ENCODE measurements at places on chromosomes 1 and 21.
A peak's percentile ranks its signal among the peaks of the same experiment; 100 is the strongest.

GRCh38 chr1:73868810-73869336 is 329.1 kb downstream of the LRRIQ3 start:
- no peak for DNase-seq

- DNase-seq = no peak
Measured at GRCh38 chr1:63547621-63548294, 24.4 kb downstream of the EFCAB7 start.

GRCh38 chr1:94925004-94925403 is 1.9 kb downstream of the CNN3 start:
- no peak for DNase-seq

GRCh38 chr1:55035904-55036303 is 3.4 kb upstream of the PCSK9 start:
- no peak for DNase-seq

DNA sequence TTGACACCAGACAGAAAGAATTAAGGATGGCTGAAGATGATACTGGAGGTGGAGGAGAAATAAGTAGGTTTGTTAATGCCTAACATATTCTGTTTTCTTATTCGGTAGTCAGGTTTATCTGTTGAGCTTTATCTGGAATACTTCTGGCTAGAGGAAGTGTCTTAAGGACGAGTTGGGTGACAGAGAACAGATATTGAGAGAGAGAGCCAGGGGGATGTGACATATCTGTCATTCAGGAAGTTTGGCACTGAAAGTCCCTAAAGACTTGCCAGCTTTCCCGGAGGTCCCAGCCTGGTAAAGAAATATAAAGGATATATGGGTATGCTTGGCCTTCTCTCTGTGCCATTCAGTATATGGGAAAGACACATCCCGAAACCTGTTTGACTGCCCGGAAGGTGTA is 280.6 kb downstream of the ZP4 start:
- no peak for DNase-seq

DNA sequence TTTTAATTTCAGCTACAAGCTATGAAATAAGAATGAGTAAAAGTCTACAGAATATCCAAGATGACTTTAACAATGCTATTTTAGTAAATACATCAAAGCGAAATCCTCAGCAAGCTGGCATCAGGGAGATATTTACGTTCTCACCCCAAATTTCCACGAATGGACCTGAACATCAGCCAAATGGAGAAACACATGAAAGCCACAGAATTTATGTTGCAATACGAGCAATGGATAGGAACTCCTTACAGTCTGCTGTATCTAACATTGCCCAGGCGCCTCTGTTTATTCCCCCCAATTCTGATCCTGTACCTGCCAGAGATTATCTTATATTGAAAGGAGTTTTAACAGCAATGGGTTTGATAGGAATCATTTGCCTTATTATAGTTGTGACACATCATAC is 13.7 kb upstream of the CLCA1 start:
- no peak for DNase-seq

DNA sequence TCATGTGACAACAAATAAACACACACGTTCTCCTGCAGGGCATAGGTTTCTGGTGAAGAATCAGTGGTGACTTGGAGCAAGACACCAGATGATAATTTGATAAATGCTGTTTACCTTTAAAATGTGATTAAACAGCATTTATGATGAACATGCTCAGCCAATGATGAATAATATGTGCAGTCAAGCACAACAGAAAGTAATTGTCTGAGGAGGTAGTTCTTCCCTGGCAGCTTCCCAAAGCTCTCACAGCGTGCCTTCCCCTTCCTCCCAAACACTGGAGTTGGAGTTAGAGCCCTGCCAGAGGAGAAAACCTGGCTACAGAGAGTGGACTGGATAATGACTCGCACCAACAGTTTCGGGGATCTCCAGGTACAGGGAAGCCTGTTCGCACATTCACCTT is 463.5 kb downstream of the SMYD3 start:
- no peak for DNase-seq

DNA sequence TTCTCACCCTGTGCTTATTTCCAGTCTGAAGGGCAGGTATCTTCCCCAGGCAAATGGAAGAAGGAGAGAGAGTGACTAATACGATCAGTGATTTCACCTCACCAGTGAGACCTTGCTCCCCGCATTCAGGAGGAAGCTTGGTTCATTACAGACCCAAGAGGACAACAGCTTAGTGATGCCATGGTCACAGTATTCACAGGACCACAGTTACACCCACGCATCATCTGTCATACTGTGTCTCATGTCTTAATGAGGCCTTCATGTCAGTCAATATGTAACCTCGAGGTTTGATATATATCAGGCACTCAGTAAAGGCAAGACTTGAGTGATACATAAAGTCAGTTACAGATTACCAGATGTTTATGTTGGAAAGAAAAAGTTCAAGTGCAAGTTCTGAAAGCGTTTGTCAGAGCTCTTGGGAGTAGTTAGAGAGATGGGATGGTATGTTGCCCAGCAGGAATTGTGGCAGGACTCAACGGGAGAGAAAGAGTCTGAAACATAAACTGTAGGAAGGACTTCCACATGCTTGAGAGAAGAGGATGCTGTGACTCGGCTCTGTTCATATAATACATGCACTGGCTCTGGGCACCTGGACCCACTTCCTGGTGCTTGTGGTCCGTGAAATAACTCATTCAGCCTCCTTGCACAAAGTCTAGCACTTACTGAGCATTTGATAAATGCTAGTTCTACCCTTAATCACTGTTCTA is 33.3 kb downstream of the GNPAT start:
- no peak for DNase-seq

DNA sequence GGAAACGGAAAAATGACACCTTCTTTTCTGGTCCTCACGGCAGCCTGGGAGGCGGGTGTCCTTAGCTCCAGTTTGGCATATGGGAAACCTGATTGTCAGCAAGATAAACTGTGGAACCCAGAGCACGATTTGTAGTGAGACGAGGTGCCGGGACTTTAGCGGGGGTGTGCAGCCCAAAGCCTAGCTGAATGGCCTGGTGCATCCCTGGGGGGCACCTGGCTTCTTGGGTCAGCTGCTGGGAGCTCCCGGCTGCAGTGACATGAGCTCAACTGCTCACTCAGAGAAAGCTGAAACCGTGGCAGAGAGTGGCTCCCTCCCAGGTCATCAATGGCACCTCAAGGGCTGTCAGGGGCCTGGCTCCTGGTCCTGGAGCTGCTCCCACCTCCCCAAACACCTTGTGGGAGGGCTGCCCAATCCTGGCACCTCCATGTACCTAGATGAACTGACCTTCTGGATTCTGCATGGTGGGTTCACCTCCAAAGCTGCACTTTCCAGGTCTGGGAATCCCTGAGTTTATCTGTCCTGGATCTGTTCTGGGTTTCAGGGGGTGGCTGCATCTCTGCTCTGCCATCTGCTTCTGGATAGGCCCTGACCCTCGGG is 260.5 kb downstream of the MATN1 start:
- DNase-seq = no peak

DNA sequence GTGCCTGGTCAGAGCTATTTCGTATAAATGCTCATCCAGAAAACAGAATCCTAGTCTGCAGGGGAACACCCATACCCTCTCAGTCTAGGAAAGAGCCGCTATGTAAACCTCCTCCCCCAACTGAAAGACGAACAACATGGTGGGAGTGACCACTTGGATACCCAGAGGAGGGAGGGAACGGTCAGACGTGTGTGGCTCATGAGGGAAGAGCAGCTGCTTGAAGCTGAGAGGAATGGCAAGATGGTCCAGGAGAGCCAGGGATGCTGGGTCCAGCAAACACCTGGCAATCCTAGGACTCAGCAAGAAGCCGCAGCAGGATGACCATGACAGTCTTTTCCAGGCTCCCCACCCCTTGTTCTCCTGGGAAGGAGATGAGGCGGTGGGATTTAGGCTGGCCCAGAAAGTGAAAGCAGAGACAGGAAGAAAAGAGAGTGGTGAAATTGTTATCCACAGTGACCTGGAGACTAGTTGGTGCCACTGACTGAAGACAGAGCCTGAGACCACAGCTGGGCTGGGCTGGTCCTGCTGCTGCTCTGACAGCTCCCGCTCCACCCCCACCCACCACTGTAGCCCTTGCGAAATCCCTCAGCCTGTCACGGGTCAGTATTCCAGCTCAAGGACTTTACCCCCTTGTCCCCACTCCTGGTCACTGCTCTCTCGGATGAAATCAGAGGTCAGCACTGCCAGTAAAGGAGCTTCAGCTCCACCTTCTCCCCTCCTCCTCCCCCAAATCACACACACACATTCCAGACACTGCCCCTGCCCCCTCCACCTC is 3.6 kb downstream of the CERS2 start:
- DNase-seq = peak; percentile 42

GRCh38 chr1:191026828-191027227 is 549.2 kb upstream of the BRINP3 start:
- no peak for DNase-seq

- no peak for DNase-seq
Measured at GRCh38 chr21:34790834-34791233, 122.0 kb downstream of the CLIC6 start.

GRCh38 chr1:221991221-221991620 is 249.3 kb upstream of the DUSP10 start:
- DNase-seq = no peak

DNA sequence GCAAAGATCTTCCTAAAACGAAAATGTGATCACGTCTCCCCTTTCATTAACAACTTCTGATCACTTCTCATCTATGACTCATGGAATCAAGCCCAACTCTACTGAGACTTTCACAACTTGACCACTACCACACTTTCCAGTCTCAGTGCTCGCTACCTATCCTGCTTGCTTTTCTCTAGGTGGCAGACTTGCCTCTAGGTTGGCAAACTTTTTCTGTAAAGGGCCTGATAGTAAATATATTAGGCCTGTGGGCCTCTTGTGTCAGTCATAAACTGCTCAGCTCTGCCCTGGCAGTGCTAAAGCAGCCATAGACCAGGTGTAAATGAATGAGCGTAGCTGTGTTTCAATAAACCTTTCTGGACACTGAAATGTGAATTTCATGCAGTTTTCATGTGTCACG is 21.5 kb upstream of the HMGB4 start:
- DNase-seq = no peak

DNA sequence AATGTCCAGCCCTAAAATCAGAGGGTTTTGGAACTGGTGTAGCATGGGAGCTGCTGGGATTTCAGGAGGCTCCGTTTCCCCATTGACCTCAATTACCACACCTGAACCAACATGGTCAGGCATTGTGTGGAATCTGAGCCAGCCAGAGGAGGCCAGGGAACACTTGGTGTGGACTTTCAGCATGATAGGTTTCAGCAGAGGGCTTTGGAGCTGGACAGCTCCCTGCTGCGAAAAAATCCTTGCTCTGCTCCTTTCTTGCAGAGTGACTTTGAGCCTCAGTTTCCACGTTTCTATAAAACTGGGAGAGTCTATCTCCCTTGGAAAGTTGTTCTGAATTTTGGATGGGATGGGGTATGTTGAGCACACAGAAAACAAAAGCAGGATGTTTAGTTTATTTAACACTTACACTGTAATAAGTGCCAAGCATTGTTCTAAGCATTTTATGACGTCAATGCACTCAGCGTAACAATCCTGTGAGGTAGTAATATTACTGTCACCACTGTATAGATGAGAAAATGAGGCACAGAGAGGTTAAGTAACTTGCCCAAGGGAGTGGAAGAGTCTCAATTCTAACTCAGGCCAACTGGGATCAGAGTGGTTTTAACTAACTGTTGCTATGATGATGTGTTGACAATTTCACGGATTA is 168.0 kb downstream of the GRIK3 start:
- DNase-seq = no peak

DNA sequence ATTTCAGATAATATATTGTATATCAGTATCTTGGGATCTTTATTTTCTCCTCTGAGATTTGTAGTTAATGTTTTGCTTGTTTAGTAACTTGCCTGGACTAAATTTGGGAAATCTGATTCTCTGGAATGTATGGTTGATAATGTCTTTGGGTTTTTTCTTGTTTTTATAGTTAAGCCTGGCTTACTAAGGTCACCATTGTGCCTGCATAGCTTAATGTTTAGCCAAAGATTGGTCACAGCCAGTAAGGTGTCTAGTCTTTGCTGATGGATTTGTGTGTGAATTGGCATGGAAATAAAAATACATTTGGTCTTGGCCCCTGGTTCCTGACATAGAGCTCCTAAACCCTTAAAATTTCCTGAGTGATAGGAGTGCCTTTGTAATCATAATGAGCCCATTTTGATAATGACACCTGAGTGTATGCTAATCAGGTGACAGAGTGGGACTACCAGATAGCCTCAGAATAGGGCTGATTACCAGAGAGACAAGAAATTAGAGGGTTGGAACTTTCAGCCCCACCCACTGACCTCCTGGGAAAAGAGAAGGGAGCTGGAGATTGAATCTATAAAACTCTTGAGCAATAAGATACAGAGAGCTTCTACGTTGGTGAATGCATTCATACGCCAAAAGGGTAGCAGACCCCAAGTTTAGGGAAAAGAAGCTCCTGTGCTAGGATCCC is 47.9 kb upstream of the NUF2 start:
- no peak for DNase-seq

- no peak for DNase-seq
Measured at GRCh38 chr21:42681296-42682206, 28.1 kb downstream of the PDE9A start.

- no peak for DNase-seq
Measured at GRCh38 chr1:232239998-232240397, 389.9 kb downstream of the SIPA1L2 start.

DNA sequence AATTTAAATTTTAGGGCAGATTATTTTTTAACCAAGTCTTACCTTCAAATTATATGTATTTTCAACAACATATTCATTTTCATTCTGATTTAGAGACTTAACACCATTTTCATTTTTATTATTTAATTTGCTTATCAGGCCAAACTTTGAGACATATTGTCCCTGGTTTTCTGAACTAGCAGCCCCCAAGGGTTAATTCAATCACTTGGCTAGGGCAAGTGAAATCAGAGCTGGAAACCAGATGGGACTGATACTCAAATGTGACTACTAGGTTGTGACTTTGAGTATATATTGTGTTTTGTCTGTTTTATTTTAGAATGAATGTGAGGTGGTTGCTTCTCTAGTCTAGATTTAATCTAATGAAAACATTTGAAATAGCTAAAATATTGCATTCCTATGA is 198.9 kb upstream of the PTGFR start:
- no peak for DNase-seq

DNA sequence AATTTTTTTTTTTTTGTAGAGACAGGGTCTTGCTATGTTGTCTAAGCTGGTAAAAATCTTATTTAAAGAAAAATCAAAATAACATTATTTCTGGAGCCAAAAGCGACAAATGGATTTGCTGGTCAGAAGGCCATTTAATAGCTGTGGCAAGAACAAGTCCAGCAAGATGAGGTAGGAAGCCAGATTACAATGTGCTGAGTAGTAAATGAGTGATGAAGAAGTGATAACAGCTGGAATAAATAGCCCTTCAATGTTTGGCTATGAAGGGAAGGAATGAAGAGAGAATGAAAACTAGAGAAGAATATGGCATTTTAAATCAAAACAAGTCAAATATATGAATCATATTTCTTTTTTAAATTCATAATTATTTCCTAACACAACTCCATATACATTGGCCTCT is 34.5 kb downstream of the SYDE2 start:
- DNase-seq = no peak

Data from C1 segment of cervical spinal cord (tissue), 14 donors.